ENCODE measurements at places on chromosomes 5 and 9.

GRCh38 chr9:88651682-88652633, 117.0 kb downstream of the NXNL2 start:
- DNase-seq: no peak

DNA sequence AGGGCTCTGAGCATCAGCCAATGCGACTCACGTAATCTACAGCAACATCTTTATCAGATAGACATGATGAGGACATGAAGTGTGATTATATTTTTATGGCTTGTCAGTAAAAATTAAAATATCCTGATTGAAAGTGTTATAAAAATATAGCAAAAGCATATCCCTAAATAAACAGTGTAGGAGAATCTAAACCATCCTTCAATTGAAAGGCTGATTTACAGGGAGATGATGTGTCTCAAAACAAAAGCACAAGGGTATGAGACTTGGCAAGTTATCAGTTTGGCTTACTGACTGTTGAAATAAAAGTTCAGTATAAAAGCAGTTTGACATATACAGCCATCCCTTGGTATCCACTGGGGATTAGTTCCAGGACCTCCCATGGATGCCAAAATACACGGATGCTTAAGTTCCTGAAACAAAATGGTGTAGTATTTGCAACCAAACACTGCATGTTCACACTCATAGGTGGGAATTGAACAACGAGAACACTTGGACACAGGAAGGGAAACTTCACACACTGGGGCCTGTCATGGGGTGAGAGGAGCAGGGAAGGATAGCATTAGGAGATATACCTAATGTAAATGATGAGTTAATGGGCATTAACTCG, 149.9 kb upstream of the MAP1B start:
- no peak for DNase-seq

DNA sequence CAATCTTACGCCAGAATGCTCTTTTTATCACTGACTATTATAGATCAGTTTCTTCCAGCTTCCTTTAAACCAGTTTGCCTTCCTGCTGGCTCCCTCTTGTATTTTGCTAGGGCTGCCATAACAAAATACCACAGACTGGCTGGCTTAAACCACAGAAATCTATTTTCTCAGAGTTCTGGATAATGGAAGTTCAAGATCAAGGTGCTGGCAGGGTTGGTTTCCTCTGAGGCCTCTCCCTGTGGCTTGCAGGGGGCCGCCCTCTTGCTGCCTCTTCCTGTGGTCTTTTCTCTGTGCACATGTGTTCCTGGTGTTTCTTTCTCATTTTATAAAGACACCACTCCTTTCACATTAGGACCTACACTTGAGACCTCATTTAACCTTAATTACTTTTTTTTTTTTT, 6.8 kb upstream of the FXN start:
- DNase-seq: no peak

GRCh38 chr9:131382850-131383729, 10.8 kb upstream of the PRRC2B start:
- no peak for DNase-seq

DNA sequence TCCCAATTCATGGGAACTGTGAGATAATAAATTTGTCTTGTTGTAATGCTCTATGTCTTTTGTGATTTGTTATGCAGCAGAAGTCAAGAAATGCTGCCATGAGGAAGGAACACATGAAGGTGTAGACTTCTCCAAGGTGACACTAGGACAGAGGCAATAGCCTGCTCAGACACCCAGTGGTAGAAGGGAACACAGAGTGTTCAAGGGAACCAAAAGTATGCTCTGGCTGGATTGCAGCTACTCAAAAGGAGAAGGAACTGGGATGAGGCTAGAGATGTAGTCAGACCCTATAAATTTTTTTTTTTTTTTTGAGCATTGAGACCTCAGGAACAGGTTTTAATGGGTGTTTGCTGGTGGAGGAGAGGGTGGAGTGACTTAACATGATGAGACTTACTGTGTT, 232.5 kb downstream of the PARP8 start:
- DNase-seq: no peak

- no peak for DNase-seq
Observed at GRCh38 chr5:17132444-17133083, 84.9 kb upstream of the BASP1 start.

GRCh38 chr9:3386753-3387152, 139.0 kb downstream of the RFX3 start:
- DNase-seq: no peak

- DNase-seq: no peak
Observed at GRCh38 chr5:169610606-169611005, 26.5 kb upstream of the DOCK2 start.

- no peak for DNase-seq
Observed at GRCh38 chr5:91269198-91269597, 113.9 kb downstream of the ARRDC3 start.

DNA sequence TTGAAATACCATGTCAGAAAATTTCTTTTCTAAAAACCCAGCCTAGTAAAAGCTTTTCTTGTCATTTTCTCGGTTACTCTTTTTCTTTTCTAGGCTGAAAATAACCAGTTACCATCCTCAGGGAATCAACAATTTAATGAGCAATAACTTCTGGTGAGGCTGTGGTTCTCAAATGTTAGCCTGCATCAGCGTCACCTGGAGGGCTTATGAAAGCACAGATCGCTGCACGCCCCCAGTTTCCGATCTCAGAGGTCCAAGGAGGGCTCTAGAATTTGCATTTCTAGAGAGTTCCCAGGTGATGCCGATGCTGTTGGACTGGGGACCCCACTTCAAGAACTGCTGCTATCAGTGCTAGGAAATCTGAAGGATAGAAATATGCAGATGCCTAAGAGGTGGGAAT, 28.9 kb upstream of the TLE1 start:
- no peak for DNase-seq

- no peak for DNase-seq
Observed at GRCh38 chr9:16689351-16689938, 181.0 kb downstream of the BNC2 start.

GRCh38 chr5:65034813-65035209, 266.1 kb downstream of the CWC27 start:
- DNase-seq: no peak

- no peak for DNase-seq
Observed at GRCh38 chr5:181203777-181204112, 1.3 kb downstream of the TRIM7 start.

- peak; percentile 54 for DNase-seq
Observed at GRCh38 chr5:135944967-135945560, 9.7 kb downstream of the LECT2 start.

DNA sequence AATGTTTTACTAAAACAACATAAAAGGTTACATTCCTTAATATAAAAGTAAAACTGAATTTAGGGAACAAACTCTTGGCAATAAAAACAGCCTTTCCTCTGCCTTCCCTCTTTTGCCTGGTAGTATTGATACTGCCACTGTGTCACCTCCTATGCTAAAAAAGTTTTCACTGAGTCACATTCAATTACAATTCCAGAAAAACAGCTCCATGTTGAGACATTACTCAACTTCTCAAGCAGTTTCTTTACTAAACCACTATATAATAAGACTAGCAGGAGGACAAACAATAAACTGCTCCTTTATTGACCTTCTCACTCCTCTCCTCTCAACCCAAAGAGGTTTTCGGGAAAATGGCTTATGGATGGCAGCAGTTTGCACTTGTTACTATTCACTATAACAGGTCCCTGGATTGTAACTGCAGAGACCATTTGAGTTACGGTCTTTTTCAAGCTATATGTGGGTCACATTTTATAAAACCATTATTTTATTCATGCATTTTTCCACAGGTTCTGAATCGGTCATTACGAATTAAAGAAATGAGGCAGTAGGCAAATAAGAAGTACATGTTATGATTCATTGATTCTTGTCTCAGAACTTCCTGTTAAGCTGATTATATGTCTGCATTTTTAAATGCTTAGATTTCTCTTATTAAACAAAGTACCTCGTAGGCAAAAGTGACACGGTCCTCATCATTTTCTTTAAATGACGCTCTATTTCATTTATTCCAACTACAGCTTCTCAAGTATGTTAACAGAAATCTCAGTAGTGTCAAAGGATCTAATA, 2.1 kb downstream of the ZDHHC21 start:
- DNase-seq: no peak

DNA sequence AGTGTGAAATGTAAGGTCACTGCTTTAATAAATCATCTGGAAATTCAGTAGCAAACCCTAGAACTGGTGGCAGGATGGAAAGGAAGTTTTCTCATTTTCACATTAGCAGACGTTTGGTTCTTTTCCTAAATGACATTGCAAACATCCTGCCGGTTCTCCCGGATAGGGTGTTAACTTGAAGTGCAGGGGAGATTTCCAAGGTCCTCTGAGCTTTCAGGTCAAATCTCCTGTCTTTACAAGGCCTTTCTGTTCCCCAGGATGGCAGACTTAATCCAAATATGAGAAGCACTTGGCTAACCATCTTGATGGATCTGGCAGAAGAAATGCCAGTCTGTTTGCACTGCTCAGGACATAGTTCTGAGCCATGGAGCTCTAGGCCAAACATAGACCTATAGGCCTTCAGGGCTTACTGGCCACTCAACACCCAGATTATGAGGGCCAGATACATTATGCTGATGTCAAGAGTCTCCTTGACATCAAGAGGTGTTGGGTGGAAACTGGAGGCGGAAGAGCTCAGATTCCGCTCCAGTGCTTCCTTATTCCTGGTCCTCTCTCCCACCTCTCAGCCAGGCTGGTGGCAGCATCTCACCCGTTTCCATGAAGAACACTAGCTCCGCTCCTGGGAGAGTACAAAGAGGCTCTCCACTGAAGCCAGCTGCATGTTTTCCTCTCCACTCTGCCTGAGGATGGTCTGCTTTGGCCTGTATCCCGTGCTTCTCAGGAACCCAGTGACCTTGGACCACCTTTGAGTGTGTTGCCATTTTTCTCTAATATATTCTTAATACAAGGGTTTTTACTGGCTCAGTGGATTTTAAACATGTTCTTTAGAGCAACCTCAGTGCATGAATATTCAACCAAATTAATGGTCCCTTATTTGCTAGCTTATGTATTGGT, 61.0 kb downstream of the RALGPS1 start:
- DNase-seq: no peak

DNA sequence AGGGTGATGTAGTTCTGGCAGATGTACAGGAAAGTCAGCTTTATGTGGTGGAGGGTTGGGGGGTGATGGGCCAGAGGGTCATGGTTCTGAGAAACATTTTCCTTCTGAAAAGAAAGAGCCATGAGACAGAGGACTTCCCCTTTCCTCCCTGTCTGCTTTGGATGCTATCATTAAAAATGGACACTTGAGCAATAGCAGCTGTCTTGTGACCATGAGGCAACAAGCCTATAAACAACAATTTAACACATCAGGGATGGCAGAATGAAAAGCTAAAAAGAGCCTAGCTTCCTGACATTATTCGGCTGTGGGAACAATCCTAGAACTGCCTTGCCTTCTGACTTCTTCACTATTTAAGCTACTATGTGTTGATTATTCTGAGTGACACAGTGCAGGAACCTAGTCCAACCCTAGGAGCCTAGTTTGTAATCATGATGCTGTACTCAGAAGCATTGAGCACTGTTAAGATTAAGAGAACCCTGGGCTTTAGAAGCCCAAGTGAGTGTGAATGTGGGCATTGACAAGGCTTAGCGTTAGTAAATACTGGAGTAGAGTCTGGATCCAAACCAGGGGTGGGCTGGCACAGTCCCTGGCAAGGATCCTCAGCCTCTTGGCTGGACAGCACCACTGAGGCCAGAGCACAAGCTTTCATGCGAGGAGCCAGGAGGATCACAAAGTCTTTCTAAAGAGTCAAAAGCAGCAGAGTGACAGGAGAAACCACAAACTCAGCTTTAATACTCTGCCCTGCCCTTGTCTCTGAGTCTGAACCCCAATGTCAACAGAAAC, 178.5 kb upstream of the EGFLAM start:
- no peak for DNase-seq

GRCh38 chr5:36438765-36439561, 137.3 kb upstream of the RANBP3L start:
- DNase-seq: no peak

- DNase-seq: no peak
Observed at GRCh38 chr5:77311214-77311571, 100.7 kb downstream of the PDE8B start.

DNA sequence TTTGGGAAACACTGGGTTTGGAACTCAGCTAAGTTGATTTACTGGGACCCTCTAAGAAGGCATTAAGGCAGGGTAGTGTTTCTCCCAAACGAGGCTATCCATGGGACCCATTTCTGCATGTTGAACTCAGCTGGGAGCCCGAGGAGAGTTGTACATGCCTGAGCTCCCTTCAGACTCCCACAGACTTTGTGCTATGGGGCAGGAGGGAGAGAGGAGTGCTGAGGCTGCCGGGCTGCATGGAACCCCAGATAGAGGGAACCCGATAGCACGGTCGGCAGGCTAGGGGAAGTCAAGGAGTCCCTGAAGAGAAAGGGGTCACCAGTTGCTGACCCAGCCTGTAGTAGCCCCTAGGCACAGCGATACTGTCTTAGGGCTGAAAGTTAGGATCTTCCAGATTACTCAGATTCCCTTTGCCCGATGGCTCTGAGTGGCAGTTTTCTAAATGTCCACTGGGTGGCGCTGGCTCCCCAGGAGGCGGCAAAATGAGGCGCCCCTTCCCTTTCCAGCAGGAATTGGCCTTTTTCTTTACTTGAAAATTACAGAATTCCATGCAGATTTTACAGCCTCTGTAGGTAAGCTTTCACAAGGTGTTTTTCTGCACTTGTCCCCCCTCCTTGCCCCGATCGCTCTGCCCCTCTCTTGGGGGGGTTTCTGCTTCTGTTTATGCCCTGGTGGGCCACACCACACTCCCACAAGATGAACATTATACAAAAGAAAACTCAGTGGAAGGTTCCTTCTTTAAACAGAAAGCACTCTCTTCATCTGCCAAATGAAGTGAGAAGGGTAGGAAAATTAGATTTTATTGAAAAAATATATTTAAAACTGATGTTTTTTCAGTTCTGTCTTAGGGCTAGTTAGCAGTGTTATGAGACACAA, 17.8 kb downstream of the NANS start:
- DNase-seq: peak; percentile 22

- no peak for DNase-seq
Observed at GRCh38 chr5:128258372-128258771, 174.8 kb downstream of the SLC12A2 start.

- DNase-seq: no peak
Observed at GRCh38 chr9:126347911-126348760, 21.5 kb downstream of the MVB12B start.

GRCh38 chr9:18274693-18275092, 199.3 kb upstream of the ADAMTSL1 start:
- no peak for DNase-seq

DNA sequence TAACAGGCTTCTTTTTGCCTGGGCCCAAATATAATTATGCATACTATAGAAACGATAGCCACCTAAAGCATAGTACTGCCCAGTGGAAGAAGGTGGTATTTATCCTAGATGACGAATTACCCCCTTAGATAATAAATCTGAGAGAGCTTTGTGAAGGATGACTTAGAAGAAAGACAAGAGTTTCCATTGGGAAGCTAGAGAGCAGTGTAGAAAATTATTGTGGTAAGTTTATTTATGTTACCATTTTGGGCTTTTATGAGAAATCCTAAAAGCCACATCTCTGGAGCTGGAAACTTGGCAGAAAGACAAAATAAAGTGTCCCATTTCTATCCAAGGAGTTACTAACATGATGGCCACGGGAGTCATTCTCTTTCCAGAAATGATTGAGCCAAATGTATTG, 172.0 kb upstream of the SEMA6A start:
- DNase-seq: no peak

Data from Panc1 (cell line).